Activated gamma-delta T cell (primary cell): ENCODE measurements at places on chromosomes 16 and 17.

DNA sequence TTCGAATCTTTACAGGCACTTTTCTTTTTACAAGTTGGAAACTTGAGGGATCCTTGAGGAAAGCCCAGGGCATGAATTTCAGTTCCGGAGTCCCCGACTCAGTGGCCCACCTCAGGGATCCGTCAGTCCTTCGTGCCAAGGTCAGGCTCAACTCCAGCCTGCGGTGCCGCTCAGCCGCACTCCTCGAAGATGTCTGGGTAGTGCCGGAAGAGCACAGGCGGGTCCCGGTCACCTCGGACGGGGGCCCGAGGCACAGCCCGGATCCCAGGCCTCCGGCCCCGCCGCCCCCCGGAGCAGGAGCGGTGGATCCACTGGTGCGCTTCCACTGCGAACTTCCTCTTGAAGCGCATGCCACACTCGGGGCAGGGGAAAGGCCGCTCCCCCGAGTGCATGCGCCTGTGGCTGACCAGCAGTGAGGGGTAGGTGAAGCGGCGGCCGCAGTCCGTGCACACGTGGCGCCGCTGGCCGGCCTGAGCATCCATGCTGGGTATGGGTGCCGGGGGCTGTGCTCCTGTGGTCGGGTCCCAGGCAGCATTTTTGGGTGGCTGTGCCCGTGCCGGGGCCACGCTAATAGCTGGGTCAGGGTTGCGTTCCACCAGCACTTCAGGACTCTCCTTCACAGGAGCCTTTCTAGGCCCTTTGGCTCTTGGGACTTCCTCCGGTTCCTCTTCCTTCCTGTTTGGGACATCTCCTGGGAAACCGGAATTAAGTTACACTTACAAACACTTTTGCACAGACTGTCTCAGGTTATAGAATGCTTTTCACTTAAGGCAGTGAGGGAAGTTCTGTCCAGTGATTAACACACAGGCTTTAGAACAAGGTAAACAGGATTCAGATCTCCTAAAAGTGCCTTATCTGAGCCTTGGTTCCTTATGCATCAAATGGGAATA is 1.5 kb downstream of the ZNF688 start:
- DNase-seq, result no peak

DNA sequence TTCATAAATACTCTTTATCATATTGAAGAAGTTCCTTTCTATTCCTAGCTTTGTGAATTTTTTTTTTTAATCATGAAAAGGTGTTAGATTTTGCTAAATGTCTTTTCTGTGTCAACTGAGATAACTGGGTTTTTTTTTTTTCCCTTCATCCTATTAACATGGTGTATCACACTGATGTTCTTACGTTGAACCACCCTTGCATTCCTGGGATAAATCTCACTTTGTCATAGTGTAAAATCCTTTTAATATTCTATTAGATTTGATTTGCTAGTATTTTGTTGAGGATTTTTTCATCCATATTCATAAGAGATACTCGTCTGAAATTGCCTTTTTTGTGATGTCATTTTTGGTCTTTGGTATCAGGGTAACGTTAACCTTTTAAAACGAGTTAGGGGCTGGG is 49.2 kb downstream of the CHCT1 start:
- DNase-seq, result no peak

DNA sequence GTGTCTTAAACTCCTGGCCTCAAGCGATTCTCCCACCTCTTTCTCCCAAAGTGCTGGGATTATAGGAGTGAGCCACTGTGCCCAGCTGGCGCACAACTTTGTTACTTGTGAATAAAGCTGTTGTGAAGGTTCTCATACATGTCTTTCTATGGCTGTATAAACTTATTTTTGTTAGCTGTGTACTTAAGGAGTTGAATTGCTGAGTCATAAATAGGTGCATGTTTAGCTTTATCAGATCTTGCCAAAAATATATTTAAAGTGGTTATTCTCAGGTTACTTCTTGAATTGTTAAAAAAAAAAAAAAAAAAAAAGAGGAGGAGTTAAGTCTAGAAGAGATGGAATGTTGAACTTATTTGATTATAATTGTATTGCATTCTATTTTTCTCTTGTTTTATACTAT is 47.6 kb upstream of the IRX3 start:
- no peak for DNase-seq

DNA sequence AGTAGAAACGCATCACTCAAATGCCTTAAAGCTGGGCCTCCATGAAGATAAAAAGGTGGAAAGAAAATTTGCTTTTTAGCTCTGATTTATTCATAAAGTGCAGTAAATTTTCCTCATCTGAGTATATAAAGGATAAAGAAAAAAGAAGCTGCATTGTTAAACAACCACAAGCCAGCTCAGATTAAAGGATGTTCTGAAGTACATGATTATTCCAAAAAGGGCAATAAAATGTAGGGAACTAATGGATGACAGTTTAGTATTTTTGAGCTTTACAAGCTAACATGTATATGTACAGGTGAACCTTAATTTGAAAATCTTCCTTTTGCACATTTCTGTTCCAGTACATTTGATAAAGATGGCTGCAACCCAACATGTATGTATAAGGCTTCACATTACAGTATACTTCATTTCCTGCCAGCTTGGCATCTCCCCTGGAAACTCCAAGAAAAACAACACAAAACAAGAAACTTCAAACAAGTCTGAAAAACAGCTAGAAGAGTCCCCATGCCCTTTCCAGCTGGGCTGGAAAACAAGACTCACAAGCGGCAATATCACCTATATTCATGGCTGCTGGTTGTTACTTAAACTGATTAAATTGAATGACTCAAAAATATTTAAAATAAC is 225.7 kb downstream of the CEP112 start:
- DNase-seq, result no peak

GRCh38 chr17:27577121-27577761 is 53.7 kb upstream of the LGALS9 start:
- DNase-seq, result no peak

- DNase-seq, result no peak
Measured at GRCh38 chr16:7366041-7366440, 33.4 kb downstream of the RBFOX1 start.

DNA sequence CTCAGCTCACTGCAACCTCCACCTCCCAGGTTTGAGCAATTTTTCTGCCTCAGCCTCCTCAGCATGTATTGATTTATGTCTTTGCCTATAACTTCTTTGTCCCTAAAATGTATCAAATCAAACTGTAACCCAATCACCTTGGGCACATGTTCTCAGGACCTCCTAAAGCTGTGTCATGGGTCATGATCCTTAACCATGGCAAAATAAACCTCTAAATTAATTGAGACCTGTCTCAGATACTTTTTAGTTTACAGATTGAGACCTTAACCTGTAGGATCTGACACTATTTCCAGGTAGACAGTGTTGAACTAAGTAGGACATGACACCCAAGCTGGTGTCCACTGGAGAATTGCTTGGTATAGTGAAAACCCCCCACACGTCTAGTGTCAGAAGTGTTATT is 2.6 kb upstream of the ACSM3 start:
- no peak for DNase-seq

DNA sequence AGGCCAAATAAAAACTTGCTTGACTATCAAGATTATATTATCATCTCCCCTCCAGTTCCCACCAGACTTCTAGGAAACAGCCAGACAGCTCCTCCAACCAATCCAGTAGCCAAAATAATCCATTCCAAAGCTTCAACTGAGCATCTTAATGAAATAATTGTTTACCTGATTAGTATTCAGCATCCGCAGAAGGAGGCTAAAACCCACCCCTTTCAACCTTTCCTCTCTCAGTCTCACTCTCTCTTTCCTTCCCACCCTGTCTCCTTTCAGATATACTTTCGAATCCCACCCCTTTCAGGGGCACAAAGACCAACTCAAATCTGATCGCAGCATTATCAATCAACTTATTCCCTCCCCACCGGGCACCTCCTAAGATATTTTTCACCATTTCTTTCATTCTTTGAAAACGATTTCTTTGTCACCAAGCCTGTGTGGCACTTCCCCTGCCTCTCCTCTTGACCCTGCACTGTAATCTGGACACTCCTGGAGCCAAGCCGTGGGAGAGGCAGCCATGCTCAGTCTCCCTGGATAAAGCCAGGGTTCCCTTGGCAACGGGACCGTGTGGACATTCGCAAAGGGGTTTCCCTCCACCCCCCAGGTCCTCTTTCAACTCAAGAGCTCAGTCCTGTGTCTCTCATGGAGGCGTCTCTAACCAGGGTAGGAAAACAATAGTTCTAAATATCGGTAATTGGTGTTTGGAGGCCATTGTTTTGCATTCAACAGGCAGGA is at the start of gene ANKFN1:
ANKFN1 (plus strand) TSS at position 602 of the 729 bp plus-strand sequence. CDS start 59,193 bp downstream, outside the sequence.
- no peak for DNase-seq

- no peak for DNase-seq
Measured at GRCh38 chr16:57892041-57892440, 78.9 kb downstream of the CNGB1 start.

- no peak for DNase-seq
Measured at GRCh38 chr16:55470533-55471371, 8.2 kb upstream of the MMP2 start.

DNA sequence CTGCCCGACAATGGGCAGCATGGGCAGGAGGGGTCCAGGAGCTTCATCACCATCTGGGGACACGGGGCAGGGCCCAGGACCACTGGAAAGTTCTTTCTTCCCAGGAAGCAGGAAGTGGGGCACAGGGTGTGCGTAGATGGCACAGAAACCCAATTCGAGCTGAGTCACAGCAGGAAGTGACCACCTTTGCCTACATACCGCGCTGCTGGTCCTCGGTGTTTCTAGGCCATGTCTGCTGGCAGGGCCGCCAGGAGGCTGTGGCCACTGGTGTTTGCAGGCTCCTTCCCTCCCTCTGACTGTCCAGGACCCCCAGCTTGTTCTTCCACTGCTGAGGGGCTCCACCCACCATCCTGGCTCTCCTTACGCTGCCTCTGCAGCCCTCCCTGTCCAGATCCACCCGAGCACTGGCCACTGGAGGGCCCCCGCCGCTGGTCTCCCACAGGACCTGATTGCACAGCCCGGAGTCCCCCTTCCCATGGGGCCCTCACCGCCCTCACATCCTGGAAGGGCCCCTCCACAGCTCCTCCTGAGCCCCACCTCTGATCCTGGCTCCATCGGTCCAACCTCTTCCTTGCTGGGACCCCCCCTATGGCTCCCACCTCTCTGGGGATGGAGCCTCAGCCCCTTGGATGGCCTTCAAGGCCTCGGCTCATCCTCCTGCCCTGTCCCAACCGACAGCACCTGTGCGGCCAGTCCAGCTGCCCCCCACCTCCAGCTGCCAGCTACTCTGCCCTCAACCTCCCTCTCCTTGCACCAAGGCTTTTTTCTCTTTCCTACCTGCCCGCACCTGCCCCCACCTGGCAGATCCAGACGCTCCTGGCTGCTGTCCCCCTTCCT is 14.5 kb upstream of the RASD1 start:
- DNase-seq, result no peak

DNA sequence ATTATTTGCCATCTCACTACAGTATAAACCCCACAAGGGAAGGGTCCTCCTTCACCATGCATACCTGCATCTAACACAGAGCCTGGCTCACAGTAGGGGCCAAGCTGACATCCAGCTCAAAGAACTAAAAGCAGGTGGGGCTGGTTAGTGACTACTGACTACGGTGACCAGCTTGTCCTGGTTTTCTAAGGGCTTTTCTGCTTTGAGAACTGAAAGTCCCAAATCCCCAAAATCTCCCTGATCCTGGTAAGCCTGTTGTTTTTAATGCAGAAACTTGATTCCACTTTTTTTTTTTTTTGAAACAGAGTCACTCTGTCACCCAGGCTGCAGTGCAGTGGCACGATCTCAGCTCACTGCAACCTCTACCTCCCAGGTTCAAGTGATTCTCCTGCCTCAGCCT is 89.4 kb downstream of the NDE1 start:
- DNase-seq, result no peak

GRCh38 chr17:40735016-40735415 is 20.1 kb downstream of the KRT25 start:
- DNase-seq, result no peak

DNA sequence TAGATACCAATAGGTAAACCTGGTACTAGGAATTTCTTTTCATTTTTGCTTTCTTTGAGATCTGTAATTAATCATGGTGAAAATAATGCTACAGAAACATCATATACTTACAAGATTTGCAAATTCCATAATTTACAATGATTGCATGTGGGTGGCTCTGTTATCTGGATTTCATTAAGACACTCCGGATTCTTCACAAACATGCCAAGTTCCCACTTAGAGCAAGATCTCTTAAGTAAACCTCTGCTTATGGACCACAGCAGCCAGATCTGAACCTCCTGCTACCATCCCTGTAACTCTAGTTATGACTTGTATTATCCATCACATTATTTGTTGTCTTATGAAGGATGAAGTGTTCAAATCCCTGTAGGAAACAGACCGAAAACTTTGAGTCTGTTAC is 424.7 kb downstream of the CDH13 start:
- no peak for DNase-seq

GRCh38 chr17:45299361-45299760 is 17.5 kb downstream of the MAP3K14 start:
- DNase-seq, result no peak

DNA sequence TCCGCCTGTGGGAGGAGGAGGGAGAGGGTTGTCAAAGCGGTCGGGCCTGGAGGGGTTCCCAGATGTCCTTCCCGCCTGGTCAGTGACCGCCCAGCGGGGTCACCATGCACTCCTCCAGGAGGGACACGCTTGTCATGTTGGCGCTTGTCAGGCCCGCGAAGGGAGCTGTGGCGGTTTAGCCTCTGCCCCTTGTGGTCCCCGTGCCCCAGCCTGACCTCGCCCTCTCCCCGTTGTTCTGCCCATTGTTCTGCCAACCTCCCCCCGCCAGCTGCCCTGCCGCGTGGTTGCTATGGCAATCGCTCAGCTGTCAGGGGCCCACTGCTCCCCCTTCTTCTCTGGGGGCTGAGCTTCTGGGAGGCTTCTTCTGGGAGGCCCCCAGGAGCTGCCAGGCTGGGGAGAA is 146.4 kb upstream of the CIBAR2 start:
- DNase-seq, result no peak

DNA sequence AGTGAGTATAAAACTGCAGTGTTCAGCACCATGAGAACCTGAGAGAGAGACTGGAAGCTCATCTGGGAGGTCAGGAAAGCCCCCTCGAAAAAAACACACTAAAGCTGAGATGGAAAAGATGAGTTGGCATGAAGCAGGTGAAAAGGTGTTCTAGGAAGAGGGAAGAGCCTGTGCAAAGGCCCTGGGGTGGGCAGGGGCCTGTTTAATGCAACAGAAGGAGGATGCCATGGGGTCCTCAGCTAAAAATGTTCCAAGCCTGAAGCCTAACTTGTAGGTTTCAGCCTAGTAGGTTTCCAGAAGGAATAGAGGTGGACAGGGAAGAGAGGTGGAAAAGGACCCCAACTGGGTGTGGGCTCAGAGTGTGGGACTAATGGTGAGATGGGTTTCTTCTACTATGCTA is 242.3 kb upstream of the ZFHX3 start:
- DNase-seq, result no peak

- DNase-seq, result no peak
Measured at GRCh38 chr16:3882531-3882930, 2.0 kb upstream of the CREBBP start.

- DNase-seq, result no peak
Measured at GRCh38 chr16:87317750-87318644, 805 bp upstream of the C16orf95 start.
